Suppressor macrophage treated with lipopolysaccharide for 4 hours (primary cell): ENCODE measurements at places on chromosomes 3 and 15.
A peak's percentile ranks its signal among the peaks of the same experiment; 100 is the strongest.

GRCh38 chr3:164620423-164620822 lies 457.9 kb downstream of the SI start:
- DNase-seq, result no peak

DNA sequence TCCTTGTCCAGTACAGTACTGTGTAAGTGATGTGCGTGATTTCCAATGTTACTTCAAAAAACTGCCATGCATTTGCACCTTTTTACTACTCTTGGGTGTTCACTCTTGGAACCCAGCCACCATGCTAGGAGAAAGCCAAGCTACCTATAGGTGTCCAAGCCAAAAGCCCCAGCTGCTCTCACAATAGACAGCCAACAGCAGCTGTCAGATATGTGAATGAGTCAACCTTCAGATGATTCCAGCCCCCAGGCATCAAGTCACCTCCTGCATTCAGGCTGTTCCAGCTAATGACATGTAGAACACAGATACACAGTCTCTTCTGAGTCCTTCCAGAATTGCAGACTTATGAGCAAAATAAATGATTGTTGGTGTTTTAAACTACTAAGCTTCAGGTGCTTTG lies 417.7 kb upstream of the TGFBR2 start:
- no peak for DNase-seq

DNA sequence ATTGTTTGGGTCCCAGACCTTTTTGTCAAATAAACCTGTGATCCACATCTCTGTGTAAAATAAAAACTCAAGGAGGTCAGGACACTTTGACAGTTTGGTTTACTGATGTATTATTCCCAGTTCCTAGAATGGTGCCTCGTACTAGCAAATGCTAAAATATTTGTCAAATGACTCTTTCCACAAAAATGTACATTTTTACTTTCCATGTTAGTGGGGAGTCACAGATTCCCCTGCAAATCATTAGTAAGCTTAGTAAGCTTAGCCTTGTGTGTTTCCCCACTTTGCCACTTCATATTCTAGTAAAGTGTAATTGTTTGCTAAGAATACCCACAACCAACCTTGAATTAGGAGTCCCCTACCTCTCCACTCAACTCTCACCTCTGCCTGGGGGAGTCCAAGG lies 2.4 kb upstream of the MAGI1 start:
- no peak for DNase-seq

DNA sequence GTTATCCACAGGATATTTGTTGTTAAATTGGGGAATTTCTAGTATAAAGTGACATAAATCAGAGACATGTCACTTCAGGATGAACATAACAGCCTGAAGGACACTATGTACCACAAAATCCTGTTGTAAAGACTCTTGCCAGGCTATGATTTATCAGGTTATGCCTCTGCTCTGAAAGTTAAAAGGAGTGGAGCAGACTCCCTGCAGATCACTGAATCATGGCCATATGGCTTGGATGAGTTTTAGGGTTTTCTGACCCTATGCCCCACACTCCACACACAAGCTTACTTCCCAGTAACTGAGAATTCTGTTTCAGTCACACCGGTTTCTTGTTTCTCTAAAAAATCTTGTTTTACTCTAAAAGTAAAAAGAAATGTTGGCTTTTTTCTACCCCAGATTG lies 869.4 kb downstream of the NAALADL2 start:
- no peak for DNase-seq

- DNase-seq, result peak; percentile 34
Observed at GRCh38 chr3:172846103-172846561, 95.6 kb downstream of the ECT2 start.

DNA sequence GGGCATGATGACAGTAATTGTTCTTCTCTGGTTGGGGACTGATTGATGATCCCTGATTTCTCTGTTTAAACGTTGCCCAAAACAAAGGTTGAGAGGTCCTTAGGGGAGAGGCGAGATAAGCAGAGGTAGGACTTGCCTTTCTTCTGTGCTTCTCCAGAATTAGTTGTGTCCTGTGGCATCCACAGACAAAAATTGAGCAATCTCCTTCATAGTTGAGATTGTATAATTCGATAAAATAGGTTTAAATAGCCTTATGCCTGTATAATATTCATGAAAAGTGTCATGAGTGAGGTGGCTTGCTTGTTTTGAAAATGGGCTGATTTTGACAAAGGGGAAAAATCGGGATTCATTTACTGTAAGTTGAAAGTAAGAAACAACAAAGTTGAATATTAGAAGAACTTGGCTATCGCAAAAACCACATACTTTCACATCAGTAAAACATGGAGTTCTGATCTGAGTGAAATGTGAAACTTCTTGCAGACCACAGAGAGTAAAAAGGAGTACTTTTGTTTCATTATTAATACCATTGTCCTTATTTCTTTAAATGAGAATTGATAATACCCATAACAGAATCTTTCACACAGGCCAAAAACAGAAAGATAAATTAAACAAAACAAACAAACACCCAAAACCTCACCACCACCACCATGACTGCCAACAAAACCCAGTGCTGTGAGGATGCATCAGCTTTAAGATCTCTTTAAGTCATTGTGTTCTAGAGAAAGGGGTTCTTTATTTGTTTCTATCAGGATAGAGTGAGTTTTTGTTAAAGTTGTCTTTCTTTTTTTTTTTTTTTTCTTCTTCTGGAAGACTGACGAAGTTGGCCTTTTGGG lies 155.7 kb downstream of the LPP start:
- peak; percentile 77 for DNase-seq

- peak; percentile 44 for DNase-seq
Observed at GRCh38 chr3:159763602-159764489, 224.8 kb upstream of the IL12A start.

DNA sequence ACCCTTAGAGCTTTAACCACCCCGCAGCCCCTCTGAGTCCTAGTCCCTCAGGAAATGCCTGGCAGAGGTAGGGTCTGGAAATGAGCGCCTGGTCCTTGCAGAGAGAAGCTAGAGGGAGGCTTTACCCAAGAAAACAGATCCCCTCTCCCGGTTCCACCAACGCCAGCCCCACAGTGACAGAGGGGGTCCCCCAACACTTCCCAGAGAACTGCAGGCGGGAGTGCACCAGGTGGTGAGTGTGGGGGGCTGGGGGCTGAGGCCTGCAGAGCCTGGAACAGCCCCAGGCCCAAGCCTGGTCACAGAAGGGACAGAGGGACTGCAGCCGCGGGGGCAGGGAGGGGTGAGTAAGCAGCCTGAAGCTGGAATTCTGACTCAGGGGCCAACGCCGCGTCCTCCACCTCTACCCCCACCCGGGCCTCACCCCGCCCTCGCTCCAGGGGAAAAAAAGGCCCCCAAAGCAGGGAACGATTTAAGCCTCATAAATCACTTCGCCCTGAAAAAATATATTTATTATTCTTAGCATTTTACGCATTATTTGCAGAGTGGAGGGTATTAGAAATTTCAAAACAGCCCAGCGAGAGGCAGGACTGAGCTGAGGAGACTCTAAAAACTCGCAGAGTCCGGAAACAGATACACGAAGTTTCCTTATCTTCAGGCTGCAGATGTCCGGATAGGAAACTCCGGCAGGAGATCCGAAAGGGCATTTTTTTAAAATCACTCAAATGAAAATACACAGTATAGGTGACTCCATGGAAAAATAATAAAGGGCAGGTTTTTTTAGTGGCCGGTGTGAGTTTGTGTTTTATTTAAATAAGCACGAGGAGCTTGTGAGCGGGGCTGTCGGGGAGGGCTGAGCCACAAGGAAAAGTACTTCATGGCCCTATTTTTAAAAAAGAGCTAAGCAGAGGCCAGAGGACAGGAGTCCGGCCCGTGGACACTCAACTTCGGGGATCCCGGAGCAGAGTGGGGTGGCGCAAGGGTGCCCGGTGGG lies 10.0 kb downstream of the GATA2 start:
- peak; percentile 38 for DNase-seq

- no peak for DNase-seq
Observed at GRCh38 chr3:81063896-81064295, 697.5 kb downstream of the GBE1 start.

DNA sequence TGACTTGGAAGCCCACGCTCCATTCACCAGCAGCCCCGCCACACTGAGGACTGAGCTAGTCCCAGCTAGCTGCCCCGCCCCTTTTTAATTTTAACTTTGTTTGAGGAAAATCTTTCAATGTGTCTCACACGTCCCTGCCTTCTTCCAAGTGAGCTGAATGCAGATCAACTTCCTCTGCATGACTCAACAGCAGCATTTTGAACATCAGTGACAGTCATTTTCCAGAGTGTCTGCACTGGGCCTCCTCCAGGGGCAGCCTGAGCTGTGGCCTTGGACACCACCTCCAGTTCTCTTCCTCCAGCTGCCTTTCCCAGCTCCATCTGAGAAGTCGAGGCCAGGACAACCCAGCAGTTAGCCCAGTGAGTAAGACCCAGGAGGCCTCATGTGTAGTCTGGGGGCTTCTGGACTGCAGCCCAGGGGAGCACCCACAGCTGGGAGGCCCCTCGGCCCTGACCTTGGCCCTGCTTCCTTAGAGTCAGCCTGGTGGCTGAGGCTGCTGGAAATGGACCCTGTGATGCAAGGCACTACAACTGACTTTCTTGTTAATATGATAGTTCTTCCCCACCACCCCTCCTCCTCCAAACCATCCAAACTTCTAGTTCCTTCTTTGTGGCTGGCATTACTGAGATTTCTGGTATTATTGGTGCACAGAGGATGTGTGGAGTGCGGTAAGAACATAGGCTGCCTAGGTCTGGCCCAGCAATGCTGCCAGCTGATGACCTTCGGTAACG lies 21.4 kb upstream of the ESYT3 start:
- peak; percentile 86 for DNase-seq

DNA sequence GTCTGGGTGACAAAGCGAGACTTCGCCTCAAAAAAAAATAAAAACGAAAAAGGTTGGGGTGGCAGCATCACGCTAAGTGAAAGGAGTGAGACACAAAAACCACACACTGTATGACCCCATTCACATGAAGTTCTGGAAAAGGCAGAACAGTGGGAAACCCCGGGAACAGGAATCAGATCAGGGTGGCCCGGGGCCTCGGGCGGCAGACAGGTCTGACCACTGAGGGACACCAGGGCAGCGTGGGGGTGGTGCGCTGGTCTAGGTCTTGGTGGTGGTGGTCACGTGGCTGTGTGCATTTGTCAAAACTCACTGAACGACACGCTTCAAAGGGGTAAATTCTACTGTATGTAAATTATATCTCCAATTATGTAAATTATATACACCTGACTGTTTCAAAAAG lies 79.7 kb upstream of the PRR20G start:
- DNase-seq, result no peak

DNA sequence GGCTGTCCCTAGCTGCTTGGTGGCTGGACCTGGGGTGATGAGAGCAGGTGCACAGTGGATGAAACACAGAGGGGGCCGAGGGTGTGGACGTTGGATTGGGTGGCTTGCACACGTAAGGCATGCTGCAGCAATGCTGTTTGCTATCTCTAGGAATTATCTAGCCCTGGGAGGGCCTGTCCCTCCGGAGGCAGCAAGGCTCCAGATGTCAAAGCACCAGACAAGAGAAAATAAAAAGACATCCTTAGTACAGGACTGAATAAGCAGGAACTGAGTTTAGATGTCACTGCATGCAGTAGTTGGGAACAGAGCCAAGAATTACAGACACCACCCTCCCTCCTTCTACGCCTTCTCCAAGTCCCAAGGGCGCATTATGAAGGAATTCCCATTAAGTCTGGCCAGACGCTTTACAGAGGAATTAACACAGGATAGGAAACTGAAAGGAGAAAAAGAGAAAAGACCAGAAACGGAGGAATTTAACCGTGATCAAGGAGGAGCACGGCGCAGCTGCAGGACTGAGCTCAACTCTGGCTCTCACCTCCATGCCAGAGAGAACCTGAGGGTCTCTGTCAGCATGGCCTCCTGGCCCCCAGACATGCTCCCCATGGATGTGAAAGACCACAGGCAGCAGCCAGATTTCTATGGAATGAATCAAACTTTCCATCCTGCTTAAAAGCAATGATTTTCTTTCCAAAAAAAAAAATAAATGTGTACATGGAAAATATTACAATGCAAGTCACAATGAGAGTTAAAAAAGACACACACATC lies 13.8 kb downstream of the ATP10A start:
- DNase-seq, result peak; percentile 82

- no peak for DNase-seq
Observed at GRCh38 chr3:78338405-78338804, 1298.5 kb downstream of the ROBO2 start.

DNA sequence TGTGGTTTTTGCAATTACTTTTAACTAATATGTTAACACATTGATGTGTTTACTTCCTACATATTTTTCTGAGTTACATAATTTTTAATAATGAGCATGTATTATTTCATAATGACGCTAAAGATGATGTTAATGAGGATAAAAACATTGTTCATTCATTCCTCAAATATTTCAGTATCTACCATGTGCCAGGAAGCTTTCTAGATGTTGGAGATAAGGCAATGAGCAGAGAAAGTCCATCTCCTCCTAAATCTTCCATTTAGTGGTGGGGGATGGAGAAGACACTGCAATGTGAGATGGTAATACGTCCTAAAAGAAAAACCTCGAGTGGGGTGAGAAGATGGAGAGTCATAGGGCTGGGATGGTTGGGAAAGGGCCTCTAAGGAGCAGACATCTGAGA lies 132.7 kb downstream of the MYLK start:
- no peak for DNase-seq
